ENCODE measurements at places on chromosomes 2 and 18.

GRCh38 chr18:45503990-45504389 lies 111.3 kb upstream of the SLC14A2 start:
- DNase-seq, result no peak

GRCh38 chr18:71221405-71221804 lies 932.6 kb downstream of the SOCS6 start:
- DNase-seq, result no peak

- DNase-seq, result no peak
These were observed 25.2 kb upstream of the FAM110C start for GRCh38 chr2:71309-72035.

GRCh38 chr18:73156117-73156516 lies 288.3 kb upstream of the NETO1 start:
- no peak for DNase-seq

DNA sequence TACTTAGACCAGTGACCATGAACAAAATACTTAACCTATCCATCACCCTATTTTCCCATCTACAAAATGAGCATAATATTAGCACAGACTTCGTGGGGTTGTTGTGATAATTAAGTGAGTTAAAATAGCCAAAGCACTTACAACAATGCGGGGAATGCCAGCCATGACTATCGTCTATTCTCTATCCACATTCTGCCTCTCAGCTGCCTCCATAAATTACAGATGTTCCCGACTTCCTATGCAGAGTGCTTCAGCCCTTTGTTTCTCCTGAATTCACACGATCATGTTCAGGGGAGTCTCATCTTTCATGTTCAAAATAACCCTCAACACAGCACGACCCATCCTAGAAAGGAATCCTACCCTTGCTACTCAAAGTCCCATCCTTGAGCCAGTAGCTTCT lies 211.6 kb downstream of the EN1 start:
- DNase-seq, result no peak

DNA sequence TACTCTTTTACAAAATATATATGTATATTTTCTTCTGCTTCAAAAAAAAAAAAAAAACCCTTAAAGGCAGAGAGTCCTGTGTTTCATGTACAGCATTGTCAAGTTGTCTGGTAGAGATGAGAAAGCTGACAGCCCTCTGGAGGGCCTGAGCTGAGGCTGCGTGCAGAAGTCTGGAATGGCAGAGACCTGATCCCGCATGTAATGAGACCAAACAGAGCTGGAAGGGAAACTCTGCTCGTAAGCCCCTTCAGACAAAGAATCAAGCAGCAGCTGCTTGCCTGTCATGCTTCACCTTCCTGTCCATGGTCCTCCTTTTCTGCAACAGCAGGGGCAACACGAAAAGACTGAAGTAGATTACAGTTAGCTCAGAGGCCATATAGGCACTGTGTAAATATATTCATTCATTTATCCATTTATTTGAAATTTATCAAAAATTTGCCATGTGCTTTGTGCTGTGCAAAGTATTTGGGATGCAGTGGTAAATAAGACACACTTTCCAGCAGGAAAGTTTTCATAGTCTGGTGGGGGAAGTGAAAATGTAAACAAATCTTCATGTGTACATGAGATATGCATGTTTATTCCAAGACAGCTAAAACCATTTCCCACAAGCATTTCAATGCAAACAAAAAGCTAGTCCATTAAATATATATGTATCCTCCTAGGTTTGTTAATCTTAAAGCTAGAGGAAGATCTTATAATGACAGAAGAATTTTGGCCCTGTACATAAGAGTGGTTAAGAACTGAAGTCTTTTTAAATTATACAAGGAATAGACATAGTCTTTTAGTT lies 912.7 kb downstream of the CPS1 start:
- DNase-seq, result no peak

DNA sequence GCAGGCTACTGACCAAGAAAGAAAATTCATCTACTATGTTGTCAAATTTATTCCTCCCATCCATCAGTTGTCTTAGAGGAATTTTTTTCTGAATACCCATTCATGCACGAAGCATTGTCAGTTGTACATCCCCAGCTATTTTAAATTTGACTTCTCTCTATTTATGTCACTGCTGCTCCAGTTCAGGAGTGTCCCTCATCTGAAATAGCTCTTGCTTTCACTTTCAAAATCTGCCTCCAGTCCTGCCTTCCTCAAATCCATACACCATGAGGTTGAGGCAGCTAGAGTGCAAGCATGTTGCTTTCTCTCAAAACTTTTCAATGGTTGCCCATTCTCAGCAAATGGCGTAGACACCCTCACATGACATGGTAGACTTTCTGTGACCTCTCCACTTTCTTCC lies 335.4 kb upstream of the CDH2 start:
- DNase-seq, result no peak

DNA sequence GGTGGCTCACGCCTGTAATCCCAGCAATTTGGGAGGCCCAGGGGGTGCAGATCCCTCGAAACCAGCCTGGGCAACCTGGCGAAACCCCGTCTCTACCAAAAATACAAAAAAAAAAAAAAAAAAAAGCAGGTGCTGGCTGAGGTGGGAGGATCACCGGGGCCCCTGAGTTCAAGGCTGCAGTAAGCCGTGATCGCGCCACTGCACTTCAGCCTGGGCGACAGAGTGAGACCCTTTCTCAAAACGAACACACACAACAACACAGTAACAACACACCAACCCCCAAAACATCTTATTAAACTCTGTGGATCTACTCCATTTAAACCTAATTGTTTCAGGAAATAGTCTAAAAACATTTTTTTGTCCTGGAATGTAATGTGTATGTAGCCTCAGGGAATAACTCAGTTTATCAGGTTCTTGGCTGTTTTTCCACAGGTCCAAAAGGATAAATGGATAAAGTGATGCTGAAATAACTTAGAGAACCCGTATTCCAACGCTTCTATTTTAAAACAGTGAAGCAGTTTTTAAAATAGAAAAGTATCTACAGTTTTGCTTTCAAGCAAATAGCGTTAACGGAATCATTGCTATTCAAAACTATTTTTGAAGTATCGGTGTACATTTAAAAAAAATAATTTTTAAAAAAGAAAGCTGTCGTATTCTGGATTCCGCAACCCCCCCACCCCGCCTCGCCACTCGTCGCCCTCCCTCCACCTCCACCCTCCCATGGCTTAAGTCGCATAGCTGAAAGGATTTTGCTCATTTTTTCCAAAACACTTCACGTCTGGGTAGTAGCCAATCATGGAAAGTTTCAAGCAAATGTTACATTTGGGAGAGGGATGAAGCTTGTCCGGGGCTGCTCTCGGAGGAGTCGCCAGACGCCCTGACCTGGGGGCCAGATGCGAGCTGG lies 895 bp upstream of the GLS start:
- DNase-seq, result peak; percentile 19

DNA sequence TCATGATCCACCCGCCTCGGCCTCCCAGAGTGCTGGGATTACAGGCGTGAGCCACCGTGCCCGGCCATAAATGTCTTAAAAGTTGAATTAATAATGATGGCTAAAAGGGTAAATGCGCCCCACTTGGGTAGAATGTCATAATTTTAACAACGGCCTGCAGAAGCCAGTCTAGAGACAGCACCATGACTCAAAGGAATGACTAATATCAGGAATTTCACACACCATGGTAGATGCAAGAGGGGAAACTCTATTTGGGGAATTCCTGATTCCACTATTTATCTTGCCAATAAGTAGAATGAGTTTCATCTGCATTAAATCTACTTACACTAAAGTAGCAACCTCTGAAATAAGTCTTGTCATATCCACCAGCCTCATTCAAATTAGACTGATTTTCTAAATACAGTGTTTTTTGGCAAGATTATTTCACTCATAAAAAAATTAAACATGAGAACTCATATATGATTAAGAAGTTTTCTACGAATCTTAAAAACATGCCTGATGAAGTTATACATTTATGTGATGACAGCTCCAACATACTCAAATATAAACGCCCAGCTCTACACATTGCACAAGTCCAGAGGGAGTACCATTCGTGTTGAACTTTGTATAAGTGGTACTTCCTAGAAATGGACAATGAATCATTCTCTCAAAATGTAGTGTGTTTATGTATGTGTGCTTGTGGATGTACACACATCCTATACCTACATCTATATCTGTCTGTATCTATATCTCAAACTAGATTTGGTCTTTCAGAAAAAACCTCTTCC lies 309.7 kb downstream of the IRS1 start:
- no peak for DNase-seq

- DNase-seq, result no peak
These were observed 65.8 kb downstream of the ETAA1 start for GRCh38 chr2:67462738-67463496.

GRCh38 chr2:150441784-150442183 lies 45.7 kb downstream of the RND3 start:
- no peak for DNase-seq
